ENCODE measurements at places on chromosomes 12 and 14. TPM values are rescaled to one million over a fixed set of nuclear protein-coding genes. Genes with fewer than 3 reads are reported as not detected.
A peak's percentile ranks its signal among the peaks of the same experiment; 100 is the strongest.

The PMCH gene
- not detected for total RNA-seq

The FOXN4 gene
- not detected for total RNA-seq

The LTA4H gene
- 91.9 TPM for total RNA-seq

DNA sequence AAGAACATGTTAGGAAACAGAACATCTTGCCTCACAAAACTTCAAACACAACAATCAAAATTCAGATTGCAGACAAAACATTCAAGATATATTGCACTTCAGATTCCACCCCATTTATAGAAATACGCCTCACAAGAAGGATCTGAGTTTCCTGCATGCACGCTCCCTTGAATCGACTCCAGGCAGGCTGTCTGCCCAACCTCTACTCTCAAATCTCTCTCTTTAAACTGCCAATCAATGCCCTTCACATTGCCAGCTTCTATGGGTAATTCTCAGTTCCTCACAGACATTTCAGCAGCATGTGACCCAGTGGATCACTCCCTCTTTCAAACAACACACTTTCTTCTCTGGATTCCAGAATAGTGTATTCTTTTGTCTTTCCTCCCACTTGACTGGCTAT lies 184.1 kb downstream of the PRKD1 start:
- no peak for DNase-seq

GRCh38 chr12:12562016-12562483 lies 613 bp downstream of the DUSP16 start:
- peak; percentile 27 for DNase-seq

GRCh38 chr14:79552778-79553177 lies 658.5 kb downstream of the DIO2 start:
- DNase-seq = no peak

- DNase-seq = no peak
These were observed 155.5 kb downstream of the KIF21A start for GRCh38 chr12:39287409-39287808.

All from transverse colon (tissue), 4 donors.